ENCODE measurements at places on chromosomes 1 and 21.
A peak's percentile ranks its signal among the peaks of the same experiment; 100 is the strongest.

- no peak for DNase-seq
Observed at GRCh38 chr1:42748461-42749410, 8.7 kb upstream of the CLDN19 start.

- no peak for DNase-seq
Observed at GRCh38 chr1:6477039-6477820, 11.3 kb upstream of the TNFRSF25 start.

DNA sequence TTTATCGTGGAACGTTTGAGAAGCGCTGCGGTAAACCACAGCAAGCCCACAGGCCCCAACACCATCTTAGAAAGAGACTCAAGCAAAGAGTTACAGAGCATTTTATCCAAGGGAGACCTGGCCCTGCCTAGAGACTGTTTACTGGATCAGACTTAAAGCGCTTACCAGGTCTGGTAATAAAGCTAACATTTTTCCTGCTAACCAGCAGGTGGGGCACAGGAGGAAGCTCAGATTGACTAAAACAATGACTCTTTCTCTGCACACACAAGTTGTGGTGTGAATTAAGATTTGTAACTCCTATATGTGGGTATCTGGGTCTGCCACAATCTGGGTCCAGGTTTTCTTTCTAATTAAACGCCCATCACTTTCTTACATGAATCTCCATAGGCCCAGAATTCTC is 136.5 kb upstream of the ETS2 start:
- no peak for DNase-seq

DNA sequence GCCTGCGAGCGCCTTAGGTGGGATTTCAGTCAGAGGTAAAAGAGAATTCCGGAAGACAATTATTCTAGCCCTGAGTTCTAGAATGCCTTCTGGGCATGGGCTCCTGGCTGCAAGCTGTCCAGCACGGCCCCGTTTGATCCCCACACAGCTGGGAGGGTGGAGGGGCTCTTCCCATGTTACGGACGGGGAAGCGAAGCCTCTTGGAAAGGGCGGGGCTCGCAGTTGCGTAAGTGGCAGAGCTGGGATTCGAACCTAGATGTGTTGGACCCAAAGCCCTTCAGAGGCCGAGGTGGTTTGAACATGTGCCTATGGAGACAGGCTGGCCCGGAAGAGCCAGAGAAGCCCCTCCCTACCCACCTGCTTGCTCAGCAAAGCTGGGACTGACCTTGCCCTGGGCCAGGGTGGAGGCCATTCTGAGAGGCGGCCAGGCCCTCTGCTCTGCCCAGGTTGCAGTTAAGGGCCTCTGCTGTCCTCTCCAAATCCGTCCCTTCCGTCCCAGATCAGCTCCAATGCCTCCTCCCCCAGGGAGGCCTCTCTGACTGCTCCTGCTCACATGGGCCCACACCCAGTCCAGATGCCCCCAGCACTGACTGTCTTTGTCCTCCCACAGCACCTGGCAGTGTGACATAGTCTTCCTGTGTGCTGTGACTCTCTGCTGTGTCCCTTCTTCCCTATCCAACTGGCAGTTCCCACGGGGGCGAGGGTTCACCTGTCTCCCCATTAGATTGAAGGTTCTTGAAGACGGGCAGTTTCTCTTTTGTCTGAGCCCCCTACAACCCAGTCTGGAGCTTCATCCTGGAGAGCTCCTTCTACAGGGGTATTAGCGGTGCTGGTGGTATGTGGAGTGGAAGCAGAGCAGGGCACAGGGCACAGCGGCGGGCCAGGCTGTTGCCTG is 1.2 kb upstream of the HSPB7 start:
- no peak for DNase-seq

DNA sequence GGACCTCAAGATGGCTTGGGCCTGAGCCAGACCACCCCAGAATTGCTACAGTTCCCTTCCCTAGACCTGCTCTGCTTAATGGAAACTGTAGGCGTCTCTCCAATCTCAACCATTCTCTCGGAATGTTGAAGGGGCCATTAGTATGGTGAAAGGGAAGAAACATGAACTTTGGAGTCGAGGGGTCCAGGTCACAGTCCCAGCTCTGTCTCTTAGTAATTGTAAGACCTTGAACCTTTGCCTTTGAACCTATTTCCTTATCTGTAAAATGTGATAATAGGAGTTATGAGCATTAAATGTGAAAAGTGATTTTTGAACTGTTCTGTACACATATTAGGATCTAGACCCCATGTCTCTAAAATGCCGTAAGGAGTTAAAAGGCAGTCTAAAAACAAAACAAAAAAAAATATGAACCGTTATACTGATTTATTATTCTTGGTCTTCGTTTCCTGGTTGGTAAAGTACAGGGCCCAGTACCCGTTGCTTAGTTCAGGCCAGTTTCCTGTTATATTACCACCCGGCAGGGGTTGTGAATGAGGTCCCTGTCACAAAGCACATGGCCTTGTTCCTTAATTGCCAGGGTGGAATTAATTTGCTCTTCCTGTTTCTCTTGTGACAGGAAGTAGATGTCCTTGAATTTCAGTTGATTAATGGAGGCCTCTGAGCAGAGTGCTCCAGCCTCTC is 42.3 kb downstream of the TCEANC2 start:
- no peak for DNase-seq

GRCh38 chr1:32405672-32406467 is 11.6 kb upstream of the BSDC1 start:
- DNase-seq = no peak

DNA sequence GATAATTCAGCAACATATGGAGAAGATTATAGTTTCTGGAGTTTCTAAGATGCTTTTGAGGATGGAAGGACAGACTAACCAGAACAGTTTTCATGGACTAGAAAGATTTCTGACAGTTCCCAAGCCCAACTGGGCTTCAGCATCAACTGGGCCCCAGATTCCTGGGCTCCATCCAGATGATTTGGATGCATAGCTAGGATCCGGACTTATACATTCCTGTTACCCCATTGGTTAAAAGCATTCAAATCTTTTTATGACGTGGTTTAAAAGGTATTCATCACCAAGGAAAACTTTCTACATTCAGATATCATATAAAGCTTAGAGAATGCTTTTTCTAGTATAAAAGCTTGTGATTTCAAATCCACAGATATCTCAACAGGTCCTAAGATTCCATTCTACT is 29.7 kb downstream of the TSHB start:
- no peak for DNase-seq

- DNase-seq = no peak
Observed at GRCh38 chr1:168498159-168498631, 45.6 kb downstream of the XCL2 start.

DNA sequence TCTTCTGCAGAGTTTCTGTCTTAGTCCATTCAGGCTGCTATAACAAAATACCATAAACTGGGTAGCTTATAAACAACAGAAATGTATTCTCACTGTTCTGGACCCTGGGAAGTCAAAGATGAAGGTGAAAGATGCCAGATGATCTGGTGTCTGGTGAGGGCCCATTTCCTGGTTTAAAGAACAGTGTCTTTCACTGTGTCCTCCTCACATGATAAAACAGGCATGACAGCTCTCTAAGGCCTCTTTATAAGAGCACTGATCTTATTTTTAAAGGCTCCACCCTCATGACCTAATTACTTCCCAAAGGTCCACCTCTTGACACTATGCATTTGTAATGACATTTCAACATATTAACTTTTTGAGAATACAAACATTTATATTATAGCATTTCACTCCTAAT is 250.2 kb upstream of the ZRANB2 start:
- DNase-seq = no peak

- DNase-seq = peak; percentile 76
Observed at GRCh38 chr21:40143822-40144525, 276.7 kb downstream of the PCP4 start.

DNA sequence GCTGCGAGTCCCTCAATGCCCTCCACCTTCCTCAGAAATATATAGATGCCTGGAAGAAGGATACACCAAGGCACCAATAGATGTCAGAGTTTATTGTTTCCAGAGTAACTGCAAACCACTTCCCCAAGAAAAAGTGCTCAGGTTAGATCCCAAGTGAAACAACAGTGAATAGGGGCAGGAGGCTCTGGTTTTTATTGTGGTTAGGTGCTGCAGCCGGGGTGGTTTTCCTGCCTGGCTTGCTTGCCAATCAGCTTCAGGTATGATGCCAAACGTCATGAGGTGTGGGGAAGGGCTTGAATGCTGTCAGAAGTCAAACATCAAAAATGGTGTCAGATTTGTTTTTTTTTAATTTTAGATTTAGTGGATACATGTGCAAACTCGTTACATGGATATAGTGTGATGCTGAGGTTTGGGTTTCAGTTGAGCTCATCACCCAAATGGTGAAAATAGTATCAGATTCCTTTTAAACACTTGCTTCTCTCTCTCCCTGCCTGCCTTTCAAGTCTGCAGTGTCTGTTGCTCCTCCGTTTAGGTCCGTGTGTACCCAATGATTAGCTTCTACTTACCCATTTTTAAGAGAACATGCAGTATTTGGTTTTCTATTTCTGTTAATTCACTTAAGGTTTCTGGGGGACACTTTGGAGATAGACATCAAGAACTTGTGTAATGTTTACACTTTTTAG is 1317.0 kb downstream of the MRPL39 start:
- no peak for DNase-seq

GRCh38 chr21:36851121-36851520 is 115.3 kb downstream of the HLCS start:
- no peak for DNase-seq

GRCh38 chr1:162728573-162728972 is 61.9 kb upstream of the HSD17B7 start:
- no peak for DNase-seq

- DNase-seq = no peak
Observed at GRCh38 chr1:158101927-158102326, 78.8 kb upstream of the CD1D start.

GRCh38 chr1:172719694-172720138 is 60.8 kb downstream of the FASLG start:
- DNase-seq = no peak

DNA sequence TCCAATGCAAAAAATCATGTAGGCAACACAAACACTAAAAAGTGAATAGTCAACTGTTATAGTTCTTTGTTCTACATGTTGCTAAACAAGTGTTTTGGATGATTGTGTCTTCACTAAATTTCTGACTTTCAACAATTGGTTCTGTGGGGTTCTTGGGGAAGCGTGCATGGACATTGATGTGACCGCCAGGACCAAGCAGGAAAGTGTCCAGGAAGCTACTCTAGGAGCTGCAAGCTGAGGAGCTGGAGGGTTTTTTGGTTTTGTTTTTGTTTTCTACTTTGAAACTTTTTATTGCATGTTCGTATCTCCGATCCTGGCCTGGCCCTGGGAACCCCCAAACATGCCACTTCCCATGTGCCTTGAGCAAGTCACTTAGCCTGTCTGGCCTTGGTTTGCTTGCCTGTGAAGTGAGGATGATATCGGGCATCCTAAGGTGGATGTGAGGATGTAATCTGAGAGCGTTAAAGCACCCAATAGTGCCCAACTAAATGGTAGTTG is 8.0 kb downstream of the TMPRSS3 start:
- no peak for DNase-seq

GRCh38 chr1:54980046-54980527 is 341 bp upstream of the TMEM61 start:
- DNase-seq = no peak

DNA sequence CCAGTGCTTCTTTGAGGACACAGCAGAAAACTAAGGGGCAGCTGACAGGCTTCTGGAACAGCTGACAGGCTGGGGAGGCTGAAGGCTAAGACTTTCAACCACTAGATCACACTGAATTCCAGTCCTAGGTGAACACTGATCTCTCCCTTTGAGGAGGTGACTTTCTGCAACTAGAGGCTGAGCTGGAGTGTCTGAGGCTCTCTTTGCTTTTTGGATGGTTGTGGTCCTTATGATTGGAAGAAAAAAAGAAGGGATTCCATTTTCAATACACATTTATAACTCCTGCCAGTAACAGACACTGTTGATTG is 1.4 kb downstream of the IL6R start:
- no peak for DNase-seq

DNA sequence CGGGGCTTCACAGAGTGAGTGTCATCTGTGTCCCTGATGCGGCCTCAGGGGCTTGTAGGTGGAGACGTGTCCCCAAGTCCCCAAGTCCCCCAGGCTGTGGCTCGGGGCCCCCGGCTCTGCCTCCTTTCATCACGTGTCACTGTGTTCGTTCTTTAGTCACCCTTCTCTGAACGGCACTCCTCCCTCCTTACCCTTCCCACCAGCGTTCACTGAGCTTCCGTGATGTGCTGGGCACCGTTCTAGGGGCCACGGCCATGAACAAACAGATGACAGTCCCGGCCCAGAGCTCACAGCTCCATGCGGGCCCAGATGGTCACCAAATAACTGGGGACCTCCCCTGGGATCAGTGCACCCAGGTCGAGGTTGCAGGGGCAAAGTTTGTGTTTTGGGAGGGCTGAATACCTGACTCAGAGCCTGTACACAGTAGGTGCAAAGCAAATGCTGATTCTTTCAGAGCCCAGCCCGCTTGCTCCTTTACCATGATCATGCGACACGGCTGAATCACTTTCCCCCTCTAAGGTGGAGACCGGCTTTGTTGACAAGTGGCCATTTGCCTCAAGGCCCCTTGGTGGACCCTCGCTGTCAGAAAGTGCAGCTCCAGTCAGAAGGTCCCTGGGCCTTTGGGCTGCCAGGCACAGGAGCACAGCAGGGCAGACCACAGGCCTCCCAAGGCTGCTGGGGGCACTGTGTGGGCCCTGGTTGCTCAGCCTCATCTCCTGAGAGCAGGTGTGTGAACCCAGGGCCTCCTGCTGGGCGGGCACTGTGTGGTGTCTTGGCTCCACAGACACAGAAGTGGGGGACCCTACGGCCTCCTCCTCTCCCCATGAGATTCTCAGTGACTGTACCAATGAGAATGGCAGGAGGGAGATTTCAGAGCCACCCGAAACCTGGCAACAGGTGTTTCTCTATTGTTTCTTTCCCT is 592.5 kb downstream of the PTPRU start:
- DNase-seq = peak; percentile 52

DNA sequence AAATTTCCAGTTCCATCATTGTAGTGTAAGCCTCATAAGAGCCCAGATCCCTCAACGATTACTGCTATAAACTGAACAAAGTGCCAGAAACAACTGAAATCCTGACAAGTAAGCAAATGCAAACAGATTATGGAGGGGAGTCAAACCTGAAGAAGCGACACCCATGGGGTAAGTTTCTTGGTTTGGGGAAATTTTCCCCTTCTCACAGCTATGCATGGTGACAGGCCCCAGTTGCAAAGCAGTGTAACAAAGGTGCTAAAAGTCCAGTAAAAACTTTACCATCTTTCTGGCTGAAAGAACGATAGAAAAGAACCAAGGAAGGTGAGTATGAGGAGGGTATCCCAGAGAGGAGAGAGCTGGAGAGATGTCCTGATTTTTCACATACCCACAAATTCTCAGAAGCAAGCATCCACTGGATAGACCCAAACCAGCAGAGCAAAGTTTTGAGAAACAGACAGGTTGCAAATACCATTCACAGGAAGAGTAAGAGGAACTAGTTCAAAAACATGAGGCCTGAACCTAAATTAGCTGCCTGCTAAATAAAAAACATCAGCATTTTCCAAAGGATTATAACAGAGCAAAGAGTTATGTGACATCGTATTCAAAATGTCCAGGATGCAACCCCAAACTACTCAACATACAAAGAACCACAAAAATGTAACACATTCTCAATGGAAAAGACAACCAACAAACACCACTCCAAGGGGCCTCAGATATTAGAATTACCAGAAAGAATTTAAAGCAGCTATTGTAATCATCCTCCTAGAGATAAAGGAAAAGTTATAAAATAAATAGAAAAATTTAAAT is 14.5 kb downstream of the SCYL3 start:
- no peak for DNase-seq

GRCh38 chr1:182274618-182275017 is 117.0 kb downstream of the GLUL start:
- no peak for DNase-seq

All from left forelimb (tissue), 1 donor.